CD4-positive, alpha-beta T cell (primary cell): ENCODE measurements at places on chromosomes 7 and 10. TPM values are rescaled to one million over a fixed set of nuclear protein-coding genes. Genes with fewer than 3 reads are reported as not detected.
A peak's percentile ranks its signal among the peaks of the same experiment; 100 is the strongest.

The SEC31B gene
- total RNA-seq: 52.1 TPM

DNA sequence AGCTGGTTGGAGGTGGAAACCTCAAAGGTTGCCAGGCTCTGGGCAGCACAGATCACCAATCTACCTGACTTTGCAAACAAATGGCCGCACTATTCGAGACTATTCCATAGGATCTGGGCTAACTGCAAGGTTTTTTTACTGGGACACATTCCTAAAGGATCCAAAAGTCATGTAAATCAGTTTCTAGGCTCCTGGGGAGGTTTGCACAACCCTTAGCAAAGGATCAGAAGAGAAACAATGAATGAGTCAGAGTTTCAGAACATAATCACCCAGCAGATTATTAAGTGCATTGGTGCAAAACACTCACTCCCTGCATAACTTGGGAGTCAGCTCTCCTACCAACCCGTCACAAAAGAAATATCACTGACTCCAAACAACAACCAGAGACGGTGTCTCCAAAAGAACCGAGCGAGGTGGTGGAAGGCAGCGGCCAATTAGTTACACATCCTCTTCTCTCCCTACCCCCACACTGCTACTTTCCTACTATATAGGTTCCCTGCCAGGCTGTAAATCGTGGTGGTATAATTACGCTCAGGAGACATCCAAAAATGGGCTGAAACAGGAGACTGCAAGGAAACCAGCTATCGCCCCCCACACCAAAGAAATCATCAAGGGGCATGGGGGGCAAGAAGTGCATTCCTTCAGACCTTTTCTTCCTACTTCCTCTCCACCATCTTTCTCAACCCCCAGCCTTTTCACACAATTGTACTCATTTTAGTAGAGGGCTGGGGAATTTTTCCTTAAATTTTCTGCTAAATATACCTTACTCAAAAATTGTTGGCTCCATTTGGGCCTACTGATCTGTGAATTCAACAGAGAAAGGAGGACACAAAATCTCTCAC lies 3.2 kb downstream of the UBE2H start:
- no peak for DNase-seq
- H3K4me1 ChIP-seq: peaks cover 38% of the 10 kb centered on the region
- peak overlapping the region; percentile 78 for H3K4me3 ChIP-seq
- peaks cover 3% of the 10 kb centered on the region for H3K36me3 ChIP-seq
- H3K27me3 ChIP-seq: no peaks in the 10 kb centered on the region

DNA sequence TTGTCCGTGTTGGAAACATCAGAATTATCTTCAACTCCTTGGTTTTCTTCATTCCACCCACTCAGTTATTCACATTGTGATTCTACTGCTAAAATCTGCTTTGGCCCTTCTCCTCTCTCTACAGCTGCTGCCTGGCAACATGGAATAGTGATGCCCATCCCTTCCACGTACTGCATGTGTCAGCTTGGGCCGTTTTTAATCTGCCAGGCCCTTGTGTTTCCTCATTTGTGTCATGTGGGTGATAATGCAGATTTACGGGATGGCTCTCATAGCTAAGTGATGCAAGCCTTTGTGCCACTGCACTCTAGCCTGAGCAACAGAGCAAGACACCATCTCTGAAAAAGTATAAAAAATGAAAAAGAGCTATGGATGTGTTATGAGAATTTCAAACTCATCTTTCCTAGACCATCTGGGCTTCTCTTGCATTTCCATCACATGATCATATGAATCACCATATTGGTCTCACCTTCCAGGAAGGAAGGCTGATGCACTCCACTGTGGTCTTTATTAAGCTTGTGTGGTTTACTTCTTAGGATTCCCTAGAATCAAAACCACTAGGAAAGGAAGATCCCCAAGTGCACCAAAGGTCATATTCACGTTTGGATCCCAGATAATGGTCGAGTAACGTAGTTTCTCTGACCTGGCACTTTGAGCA lies 20.6 kb upstream of the CELF2 start:
- H3K36me3 ChIP-seq: no peaks in the 10 kb centered on the region
- no peak overlapping the region for H3K27ac ChIP-seq
- H3K4me1 ChIP-seq: no peaks in the 10 kb centered on the region
- DNase-seq: no peak
- no peak overlapping the region for H3K4me3 ChIP-seq

The FZD8 gene
- total RNA-seq: 2.1 TPM

The EPHB6 gene
- 50.7 TPM for total RNA-seq

The OR2A5 gene
- total RNA-seq: not detected

The ASZ1 gene
- not detected for total RNA-seq

The SPDYE6 gene
- total RNA-seq: not detected

The GHRHR gene
- not detected for total RNA-seq

The IGFBP3 gene
- 10.0 TPM for total RNA-seq

The ZCWPW1 gene
- 4.4 TPM for total RNA-seq

DNA sequence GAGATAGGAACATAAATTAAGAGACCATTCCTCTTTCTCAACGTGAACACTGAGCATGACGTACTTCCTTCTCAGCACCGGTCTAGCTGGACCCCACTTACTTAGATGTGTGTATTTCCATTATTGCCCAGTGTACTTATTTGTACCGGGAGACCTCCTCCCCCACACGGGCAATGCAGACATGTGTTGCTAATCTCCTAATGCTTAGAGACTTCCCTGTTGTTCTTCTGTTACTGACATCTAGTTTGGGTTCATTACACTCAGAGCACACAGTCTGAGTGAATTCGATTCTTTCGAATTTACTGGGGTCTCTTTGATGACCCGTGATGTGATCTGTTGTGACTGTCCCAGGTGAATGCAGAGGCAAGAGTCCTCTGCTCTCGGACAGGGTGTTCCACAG lies 260.0 kb downstream of the MAD1L1 start:
- H3K27ac ChIP-seq: no peak overlapping the region
- peaks cover 5% of the 10 kb centered on the region for H3K4me1 ChIP-seq
- H3K27me3 ChIP-seq: no peaks in the 10 kb centered on the region
- peaks cover 7% of the 10 kb centered on the region for H3K36me3 ChIP-seq
- no peak overlapping the region for H3K4me3 ChIP-seq

The C10orf143 gene
- total RNA-seq: 4.3 TPM

GRCh38 chr10:103660364-103661197 lies 167.1 kb downstream of the NEURL1 start:
- no peaks in the 10 kb centered on the region for H3K27me3 ChIP-seq
- peak overlapping the region; percentile 45 for H3K27ac ChIP-seq
- DNase-seq: no peak
- H3K4me1 ChIP-seq: peaks cover 45% of the 10 kb centered on the region

The GPR15LG gene
- not detected for total RNA-seq

DNA sequence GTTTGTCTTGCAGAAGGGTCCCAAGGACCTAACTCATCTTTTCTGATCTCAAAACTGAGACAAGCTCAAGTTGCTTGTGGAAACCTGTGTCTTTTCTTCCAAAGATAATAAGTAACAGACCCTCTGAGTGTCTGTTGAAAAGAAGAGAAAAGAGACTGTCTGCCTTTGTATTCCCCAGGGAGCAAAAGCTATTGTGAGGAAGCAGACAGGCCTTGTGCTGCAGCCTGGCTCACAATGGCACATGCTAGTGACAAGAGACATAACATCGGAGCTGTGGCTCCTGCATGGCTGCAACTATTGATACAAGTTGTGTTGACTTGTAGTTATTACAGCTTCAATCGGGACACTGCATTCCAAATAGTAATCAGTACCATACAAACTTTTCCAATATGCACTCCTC lies 202.9 kb downstream of the DKK1 start:
- no peaks in the 10 kb centered on the region for H3K27me3 ChIP-seq
- H3K4me3 ChIP-seq: no peak overlapping the region
- no peak overlapping the region for H3K27ac ChIP-seq
- DNase-seq: no peak

DNA sequence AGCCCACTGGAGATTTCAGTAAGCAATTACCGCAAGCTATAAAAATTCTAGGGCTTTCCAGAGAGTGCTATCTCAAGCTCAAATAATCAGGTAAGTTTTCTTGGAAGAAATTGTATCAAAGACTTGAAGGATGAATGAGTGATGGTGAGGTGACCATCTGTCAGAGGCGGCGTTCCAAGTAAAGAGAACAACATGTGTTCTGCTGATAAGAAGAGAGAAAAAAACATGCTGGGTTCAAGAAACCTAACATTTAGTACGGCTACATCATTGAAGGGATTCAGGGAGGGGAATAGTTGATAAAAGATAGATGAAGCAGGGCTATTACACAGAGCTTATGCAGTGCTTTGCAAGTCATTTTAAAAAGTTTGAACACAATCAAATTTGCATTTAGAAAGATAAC lies 100.7 kb downstream of the GNAI1 start:
- H3K36me3 ChIP-seq: no peaks in the 10 kb centered on the region
- DNase-seq: no peak
- no peak overlapping the region for H3K27ac ChIP-seq
- no peak overlapping the region for H3K4me3 ChIP-seq
- no peaks in the 10 kb centered on the region for H3K27me3 ChIP-seq

DNA sequence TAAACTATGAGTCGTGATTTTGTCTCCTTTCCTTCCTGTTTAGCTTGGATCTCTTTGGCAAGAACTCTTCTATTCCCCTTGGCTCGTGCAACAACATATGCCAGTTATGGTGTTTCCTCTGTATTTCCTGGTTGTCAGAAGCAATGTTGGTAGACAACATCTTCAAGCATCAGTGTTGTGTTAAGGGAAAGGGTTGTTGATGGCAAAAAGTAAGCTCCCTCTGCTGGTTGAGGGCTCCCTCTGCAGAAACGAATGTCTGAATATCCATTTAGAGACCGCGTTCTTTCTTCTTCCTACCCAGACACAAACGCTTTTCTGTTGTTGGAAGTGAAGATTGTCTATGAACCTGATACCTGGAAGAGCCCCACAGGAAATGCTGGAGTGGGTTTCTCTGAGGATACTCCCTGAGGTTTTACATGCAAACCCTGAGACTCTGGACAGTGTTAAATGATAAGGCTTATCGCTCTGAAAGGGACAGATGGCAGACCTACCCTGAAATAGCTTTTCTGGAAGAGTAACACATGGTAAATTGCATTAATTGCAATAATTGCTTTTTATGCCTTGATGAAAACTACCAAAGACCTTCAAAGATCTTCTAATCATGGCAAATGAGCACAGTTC lies 23.5 kb upstream of the C1QL3 start:
- H3K36me3 ChIP-seq: no peaks in the 10 kb centered on the region
- no peaks in the 10 kb centered on the region for H3K4me1 ChIP-seq
- no peak overlapping the region for H3K4me3 ChIP-seq
- no peaks in the 10 kb centered on the region for H3K27me3 ChIP-seq
- H3K27ac ChIP-seq: no peak overlapping the region

DNA sequence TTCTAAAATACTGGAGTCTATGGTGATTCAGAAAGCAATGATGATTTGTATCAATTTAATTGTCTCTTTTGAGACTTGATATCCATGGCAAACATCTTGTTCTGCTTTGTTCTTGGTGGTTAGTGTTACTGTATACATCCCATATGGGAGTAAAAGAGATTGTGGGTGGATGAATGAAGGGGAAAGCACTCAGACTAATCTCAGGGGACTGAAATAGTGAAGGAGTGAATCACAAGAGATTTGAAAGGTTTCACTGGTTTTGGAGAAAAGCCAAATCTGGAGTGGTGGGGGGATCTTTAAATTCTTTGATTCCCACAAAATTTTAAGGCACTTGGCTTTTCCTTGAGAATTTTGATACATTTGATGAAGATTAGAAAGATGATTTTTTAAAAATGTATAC lies 369.4 kb downstream of the INHBA start:
- H3K27me3 ChIP-seq: no peaks in the 10 kb centered on the region
- H3K4me3 ChIP-seq: no peak overlapping the region
- no peak for DNase-seq
- no peaks in the 10 kb centered on the region for H3K36me3 ChIP-seq
- no peak overlapping the region for H3K27ac ChIP-seq

GRCh38 chr7:112759905-112760304 lies 30.3 kb downstream of the TMEM168 start:
- DNase-seq: no peak
- peaks cover 7% of the 10 kb centered on the region for H3K4me1 ChIP-seq
- no peak overlapping the region for H3K4me3 ChIP-seq
- no peak overlapping the region for H3K27ac ChIP-seq
- H3K27me3 ChIP-seq: no peaks in the 10 kb centered on the region
- H3K36me3 ChIP-seq: no peaks in the 10 kb centered on the region

- no peaks in the 10 kb centered on the region for H3K27me3 ChIP-seq
- DNase-seq: no peak
- H3K36me3 ChIP-seq: no peaks in the 10 kb centered on the region
- no peak overlapping the region for H3K27ac ChIP-seq
- peaks cover 27% of the 10 kb centered on the region for H3K4me1 ChIP-seq
These were observed 9.7 kb upstream of the PPP1R35 start for GRCh38 chr7:100446040-100446439.
